ENCODE measurements at places on chromosomes 2 and 18.

- no peak for DNase-seq
Measured at GRCh38 chr2:44642123-44642857, 280.5 kb downstream of the CAMKMT start.

DNA sequence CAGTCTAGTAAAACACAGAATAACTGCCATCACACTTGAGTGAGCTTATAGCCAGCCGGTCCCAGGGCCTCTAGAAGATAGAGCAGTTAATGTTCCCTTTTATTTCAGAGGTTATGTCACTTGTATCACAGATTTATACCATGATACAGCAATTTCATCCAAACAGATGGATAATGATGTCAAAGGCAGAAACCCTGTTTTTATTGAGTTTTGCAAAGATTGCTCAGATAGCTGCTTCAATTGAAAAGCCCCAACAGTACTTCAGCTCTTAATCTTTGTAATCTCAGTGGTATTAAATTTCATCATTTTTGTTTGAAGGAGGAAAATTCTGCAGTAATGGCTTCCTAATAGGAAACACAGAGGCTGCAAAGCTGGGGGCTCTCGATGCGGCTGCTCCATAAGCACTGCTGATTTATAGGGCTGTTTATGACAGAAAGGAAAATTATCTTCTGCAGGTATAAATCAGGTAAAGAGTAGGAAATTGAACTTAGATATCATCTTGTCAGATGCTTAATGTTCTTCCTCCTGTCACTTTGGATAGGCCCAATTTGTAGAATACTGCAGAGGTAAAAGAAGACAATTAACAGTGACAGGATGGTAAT, 112.3 kb downstream of the LNPK start:
- no peak for DNase-seq

- no peak for DNase-seq
Measured at GRCh38 chr2:68659081-68659480, 15.7 kb downstream of the PROKR1 start.

- no peak for DNase-seq
Measured at GRCh38 chr2:119250718-119251290, 27.2 kb downstream of the STEAP3 start.

GRCh38 chr2:160335441-160335840, 135.4 kb upstream of the ITGB6 start:
- no peak for DNase-seq

- DNase-seq: no peak
Measured at GRCh38 chr18:49788327-49788898, 24.9 kb downstream of the ACAA2 start.

Measured in CD4-positive, alpha-beta T cell treated with Interleukin-15 for 1 hour (primary cell).